ENCODE measurements at places on chromosomes 2 and 18.

DNA sequence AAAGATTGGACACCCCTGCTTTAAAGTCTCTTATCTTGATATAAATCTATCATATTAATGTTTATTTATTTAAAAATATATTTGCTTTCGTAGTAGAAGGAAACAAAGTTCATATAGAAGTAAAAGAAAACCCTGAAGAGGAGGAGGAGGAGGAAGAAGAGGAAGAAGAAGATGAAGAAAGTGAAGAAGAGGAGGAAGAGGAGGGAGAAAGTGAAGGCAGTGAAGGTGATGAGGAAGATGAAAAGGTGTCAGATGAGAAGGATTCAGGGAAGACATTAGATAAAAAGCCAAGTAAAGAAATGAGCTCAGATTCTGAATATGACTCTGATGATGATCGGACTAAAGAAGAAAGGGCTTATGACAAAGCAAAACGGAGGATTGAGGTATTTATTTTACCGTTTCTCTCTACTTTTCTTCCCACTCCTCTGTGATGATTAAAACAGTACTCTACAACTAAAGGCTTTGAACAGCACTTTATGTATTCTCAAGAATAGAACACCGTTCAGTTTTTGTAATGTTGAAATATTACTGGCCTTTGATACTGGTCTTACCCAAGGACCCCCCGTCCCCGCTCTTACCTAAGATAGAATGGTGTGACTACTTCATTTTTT is 39.2 kb downstream of the EIF5B start:
- no peak for DNase-seq

DNA sequence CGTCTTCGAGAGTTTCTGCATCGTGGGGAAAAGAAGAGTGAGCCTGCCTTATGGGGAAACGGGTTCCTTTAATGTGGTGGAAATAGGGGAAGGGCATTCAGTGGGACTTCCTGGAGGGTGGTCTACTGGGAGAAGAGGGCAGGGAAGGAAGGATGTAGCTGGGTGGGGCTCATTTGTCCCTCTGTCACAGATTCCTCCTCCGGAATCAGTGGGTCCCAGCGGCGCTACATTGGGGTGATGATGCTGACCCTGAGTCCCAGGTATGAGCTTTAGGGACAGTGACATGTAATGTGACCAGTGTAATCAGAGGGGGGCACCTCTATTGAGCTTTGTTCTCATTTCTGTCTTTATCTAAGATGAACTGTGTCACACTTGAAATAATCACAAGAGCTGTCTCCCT is 1.9 kb downstream of the HTRA2 start:
- DNase-seq, result no peak

DNA sequence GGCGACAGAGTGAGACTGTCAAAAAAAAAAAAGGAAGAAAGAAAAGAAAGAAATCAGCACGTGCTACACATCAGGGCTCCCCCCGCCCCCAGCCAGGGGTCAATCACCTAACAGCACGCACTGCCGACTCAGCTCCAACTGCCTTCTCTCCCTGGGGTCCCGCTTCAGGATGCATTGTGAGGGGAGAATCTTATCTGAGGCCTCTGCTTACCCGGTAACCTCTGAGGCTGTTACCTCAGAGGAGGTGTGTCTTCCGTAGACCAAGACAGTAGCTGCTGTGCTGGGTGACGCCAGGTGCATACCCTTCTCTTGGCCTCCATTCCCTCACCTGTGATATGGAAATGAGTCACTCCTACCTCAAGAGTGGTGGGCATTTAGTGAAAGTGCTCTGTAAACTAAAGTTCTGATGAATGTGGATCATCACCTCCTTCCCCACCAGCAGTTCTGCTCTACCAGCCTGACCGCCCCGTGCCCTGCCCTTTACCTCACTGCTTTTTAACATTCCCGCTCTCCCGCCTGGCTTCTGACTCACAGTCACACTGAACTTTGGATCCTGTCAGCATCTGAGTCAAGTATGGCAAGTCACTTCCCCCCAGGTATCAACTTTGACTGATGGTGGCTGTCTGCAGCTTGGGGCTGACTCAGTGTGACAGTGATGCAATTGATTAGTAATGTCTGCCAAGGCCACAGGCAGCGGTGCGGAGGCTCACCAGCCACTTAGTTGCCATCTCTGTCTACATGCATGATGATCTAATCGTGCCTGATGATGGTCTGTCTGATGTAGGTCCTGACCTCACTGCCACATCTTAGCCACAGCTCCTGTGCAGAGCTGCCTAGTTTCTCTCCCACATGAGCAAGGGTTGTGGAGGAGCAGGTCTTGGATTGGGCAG is 20.1 kb downstream of the ARID5A start:
- DNase-seq, result no peak

DNA sequence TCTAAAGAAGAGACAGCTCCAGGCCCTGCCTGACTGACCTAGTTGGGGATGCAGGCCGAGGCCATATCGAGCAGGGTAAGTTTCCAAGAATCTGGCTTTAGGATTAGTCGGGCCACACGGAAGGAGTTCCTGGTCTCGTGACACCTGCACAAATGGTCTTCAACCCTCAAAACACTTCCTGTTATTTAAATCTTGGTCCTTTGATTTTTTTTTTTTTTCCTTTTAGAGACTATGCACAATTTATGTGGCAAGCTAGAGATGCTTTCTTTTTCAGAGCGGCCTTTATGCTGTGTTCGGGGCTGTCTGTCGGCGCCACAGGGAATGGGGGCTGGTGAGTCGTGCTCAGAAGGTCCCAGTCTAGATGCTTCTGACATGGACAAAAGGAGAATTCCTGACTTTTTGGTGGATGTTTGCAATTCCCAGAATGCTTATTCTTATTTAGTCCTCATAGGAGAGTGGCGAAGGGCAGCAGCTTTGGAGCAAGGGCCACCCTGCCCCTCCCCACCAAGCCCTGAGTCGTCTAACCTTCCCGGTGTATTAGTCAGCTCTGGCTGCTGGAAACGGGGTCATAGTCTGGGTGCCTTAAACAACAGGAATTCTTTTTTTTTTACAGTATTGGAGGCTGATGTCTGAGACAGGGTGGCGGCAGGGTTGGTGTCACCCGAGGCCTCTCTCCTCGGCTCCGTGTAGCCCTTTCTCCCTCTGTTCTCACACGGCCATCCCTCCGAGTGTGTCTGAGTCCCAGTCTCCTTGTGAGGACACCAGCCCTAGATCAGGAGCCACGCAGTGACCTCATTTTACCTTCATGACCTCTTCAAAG is 27.4 kb downstream of the HPCAL1 start:
- no peak for DNase-seq

- DNase-seq, result no peak
Observed at GRCh38 chr2:240790370-240791220, 29.4 kb downstream of the KIF1A start.

DNA sequence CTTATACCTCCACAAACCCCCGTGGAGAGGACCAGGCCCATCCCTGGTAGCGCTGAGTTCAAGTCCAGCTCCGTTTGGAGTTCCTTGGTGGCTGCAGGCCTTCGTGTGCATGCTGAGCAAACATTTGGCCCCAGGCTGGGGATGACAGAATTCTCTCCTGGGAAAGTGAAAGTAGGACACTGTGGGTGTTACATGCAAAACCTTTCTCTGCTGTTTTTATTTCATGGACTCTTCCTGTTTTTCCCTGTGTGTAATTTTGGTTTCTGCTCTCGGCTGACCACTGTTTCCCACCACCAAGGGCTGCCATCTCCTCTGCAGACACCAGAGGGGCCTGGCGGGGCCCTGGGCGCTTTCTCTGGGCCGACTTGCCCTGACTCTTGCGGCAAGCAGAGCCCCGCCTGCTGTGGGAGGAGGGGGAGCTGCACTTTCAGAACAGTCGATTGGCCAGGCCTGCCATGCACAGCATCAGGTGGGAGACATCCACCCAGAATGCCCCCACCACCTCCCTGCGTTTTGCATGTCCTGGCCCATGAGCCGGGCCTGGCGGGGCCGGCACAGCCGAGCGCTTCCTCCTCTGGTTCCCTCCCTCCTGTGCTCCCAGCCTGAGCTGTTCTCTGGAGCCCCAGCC is 102.4 kb downstream of the CABLES1 start:
- no peak for DNase-seq

GRCh38 chr2:142989273-142990204 is 112.1 kb downstream of the KYNU start:
- DNase-seq, result no peak

DNA sequence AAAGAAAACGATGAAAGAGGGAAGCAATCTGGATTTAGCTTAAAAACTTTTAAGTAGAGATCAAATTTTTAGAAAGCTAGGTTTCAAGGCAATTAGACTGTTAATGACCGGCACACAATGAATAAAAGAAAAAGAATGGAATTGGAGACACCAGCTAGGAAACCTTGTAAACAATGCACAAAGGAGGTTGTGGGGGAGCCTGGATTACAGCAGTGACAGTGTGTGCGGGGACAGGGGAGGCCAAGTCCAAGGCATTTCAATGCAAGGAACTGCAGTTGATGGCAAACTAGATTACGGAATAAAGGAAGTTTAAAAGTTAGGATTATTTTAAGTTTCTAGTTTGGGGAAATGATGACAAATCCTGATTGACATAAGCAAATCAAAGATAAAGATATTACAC is 74.5 kb downstream of the DTNB start:
- DNase-seq, result no peak
